ENCODE measurements at places on chromosomes 11 and 22.

GRCh38 chr11:27672836-27673464, 27.3 kb downstream of the BDNF start:
- peak; percentile 50 for DNase-seq

GRCh38 chr11:134151083-134151747, 72.6 kb downstream of the NCAPD3 start:
- DNase-seq = no peak

- DNase-seq = no peak
Observed at GRCh38 chr11:109788948-109789490, 304.2 kb upstream of the ZC3H12C start.

DNA sequence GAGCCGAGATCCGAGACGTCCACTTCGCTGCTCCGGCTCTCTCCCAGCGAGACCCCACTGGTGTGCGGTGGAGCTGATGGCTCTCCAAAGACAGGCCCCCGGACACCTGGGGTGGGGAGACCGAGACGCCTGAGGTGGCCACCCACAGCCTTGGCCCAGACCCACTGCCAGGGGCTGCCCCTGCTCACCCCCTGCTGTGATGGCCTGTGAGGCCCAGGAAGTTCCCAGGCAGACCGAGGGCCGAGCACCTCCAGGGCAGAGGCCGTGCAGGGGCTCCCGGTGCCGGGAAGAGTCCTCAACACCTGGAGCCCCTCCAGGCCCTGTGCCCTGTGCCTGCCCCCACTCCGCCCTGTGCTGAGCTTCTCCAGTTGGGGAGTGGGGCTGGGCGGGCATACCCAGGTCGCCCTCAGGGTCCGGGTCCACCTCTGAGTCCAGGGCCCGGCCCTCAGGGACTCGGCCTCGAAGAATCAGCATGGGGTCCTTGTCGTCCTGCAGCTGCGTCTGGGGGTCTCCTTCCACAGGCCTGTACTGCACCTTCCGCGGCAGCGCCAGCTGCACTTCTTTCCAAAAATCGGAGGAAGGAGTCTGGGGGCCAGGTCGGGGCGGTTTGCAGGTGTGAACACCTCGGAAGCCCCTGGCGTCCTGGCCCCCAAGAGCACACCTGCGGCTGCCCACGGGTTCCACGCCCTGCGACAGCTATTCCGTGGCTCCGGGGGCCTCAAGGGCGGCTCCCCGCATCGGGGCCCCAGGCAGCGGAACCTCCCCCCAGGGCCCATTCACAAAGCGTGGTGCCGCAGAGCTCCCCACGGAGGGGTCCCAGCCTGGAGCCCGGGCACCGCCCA, 8.6 kb downstream of the SIGIRR start:
- DNase-seq = no peak

DNA sequence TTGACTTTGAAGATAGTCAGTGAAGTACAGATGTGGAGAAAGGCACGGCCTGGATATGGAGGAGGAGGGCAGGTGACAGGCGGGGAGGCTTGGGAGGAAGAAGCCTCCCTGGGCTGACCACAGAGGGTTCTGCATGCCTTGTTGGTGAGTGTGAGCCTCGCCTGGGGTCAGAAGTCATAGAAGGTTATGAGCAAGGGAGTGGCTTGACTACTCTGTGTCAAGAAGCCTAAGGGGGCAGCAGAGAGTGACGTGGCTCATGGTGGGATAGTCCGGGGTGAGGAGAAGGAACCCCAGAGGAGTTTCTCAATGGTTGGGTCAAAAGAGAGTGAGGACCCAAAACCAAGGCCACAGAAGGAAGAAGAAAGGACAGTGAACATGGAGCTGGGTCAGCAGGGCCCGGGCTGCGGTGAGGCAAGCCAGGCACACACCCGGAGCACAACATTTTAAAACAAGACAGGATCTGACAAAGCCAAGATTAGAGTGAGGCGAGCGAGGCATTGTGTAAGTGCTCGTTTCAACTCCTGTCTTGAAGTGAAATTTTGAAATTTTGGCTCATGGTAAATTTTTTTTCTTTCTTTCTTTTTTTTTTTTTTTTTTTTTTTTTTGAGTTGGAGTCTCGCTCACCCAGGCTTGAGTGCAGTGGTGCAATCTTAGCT, 31.9 kb downstream of the PDGFB start:
- no peak for DNase-seq

- DNase-seq = no peak
Observed at GRCh38 chr22:41891407-41891806, 23.5 kb downstream of the SHISA8 start.

DNA sequence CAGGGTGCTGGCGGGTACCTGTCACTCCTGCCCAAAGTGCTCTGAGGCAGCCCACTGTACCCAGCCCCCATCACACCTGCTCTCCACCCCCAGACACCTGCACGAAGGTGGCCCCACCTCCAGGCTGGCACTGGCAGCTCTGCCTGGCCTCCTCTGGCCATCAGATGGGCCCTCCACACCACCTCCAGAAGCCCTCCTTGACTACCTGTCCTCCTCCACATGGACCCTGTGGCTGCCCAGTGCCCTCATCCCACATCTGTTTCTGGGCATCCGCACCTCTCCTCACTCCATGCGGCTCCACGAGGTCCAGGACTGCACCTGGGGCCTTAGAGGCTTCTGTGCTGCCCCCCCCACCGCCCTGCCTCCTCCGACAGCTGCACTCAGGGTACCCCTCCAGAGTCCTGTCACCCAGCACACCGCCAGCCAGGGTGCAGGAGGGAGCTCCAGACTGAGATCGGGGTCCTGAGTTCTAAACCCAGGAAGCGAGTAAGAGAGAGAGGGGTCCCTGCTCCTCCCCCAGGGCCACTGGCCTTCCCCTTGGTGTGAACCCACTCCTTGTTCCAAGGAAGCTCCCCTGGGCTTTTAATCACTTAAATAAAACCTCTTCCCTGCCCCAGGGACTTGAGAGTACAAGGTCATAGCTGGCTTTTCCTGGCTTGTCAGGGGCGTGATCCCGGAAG, 1.7 kb downstream of the CTSD start:
- DNase-seq = no peak

DNA sequence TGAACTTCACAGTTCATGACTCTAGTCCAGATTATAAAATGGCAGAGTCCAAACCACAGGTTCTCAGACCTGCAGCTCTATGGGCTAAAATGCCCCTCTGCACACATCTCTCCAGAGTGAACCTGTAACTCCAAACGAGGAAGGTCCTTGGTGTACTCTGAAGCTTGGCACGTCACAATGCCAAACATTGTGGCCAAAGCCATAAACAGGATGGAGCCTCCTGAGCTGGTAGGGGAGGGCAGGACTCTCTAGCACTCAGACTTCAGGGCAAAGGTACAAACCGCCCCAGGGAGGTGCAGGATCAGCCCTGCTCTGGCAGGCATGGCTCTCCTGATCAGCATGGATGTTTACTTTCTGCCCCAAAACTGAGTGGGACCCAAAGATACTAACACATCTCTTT, 2.3 kb downstream of the SCUBE2 start:
- no peak for DNase-seq

GRCh38 chr11:10660323-10660722, 33.2 kb downstream of the IRAG1 start:
- DNase-seq = no peak

GRCh38 chr11:109040303-109040702, 375.4 kb downstream of the DDX10 start:
- no peak for DNase-seq

- DNase-seq = no peak
Observed at GRCh38 chr11:70546191-70546940, 148.0 kb downstream of the CTTN start.

DNA sequence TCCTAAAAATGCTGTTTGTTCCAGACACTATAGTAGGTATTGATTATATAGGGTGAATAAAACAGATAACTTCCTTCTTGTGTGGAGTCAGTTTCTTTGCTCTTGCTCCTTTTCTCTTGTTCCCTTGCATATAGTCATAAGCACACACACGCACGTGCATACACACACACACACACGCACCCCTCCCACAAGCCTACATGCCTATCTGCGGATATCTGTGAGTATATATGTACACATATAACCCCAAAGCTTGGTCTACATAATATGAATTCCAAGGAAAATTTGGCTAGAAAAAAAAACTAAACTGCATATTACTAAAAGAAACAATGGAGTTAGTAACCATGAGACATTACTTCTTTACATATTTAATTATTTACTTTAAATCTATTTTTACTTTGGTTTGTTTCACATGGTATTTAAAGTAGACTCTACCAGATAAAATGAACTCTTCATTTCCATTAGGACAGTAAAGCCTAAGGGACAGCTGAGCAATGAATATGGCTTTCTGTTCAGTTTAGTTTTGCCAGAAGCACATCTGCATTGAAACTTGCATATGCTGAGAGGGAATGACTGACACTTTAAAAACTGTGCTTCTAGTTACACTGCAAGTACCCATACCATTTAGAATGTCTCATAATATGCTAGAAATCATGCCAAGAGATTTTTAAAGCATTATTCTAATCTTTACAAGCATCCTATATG, 676.4 kb downstream of the DLG2 start:
- no peak for DNase-seq

GRCh38 chr11:73478737-73479347, 102.6 kb downstream of the RELT start:
- DNase-seq = no peak

DNA sequence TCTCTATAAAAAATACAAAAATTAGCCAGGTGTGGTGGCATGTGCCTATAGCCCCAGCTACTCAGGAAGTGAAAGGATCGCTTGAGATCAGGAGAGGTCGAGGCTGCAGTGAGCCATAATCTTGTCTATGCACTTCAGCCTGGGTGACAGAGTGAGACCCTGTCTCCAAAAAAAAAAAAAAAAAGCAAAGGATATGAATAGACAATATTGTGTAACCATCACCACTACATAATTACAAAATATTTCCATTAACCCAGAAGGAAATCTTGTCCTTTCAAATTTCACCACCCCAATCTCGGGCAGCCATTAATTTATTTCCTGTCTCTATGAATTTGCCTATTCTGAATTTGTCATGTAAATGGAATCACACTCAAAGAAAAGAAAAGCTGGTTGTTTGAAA, 21.2 kb downstream of the RSF1 start:
- no peak for DNase-seq

DNA sequence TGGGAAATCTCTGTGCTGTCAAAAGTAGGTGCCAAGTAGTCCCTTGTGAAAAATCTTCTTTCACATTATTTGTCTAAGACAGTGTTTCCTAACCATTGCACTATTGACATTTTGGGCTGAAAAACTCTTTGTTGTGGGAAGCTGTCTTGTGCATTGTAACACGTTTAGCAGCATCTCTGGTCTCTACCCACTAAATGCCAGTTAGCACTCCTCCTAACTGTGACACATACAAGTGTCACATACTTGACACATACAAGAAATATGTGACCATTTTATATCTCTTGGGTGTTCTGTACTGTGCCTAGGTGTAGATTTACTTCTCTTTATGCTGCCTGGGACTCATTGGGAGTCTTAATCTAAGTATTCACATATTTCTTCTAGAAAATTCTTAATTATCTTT, 57.8 kb downstream of the NXPE1 start:
- no peak for DNase-seq

- DNase-seq = no peak
Observed at GRCh38 chr11:133947321-133947756, 9.4 kb downstream of the IGSF9B start.

DNA sequence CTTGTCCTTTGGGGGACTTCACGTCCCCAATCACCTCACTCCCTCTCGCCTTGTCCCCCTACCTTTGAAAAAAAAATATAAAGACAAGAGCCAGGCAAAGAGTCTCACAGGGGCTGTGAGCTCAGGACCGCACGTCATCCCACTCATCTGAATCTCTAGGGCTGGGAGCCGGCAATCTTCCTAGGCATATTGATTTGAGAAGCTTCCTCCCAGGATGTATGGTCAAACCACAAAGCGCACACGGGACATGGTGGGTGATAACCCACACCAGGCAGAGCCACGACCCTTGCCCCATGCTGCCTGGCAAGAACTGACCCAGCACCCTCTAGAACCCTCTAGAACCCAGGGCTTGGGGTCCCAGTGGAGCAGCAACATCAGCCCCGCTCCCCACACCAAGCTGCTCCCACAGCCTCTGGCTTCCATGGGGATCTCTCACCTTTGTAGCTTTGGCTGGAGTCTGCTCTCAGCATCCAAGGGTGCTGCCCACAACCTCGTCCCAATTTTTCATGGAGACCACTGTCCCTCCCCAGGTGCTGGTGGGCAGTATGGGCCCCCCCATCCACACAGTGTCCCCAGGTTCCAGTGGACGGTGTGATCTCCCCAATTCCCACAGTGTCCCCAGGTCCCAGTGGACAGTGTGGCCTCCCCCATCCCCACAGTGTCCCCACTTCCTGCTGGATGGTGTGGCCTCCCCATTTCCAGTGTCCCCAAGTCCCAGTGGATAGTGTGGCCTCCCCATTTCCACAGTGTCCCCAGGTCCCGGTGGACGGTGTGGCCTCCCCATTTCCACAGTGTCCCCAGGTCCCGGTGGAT, 85.2 kb upstream of the FGF3 start:
- DNase-seq = no peak

DNA sequence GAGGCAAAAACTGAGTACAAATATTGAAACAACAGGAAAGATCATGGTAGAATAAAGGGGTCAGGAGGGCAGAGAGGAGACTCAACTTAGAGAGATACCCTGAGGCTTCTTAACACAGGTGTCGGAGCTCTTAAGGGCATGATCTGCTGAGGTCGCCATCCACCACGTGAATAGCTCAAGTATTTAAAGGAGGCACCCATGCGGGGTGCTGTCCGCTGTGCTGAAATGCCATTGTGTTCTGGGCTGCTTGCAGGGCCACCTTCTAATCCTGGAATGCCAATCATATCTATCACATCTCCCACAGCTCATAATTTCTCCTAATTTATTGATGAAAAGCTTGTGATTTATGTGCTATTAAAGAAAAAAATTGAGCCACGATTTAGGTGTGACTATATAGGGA, 90.2 kb downstream of the SEZ6L start:
- DNase-seq = no peak

DNA sequence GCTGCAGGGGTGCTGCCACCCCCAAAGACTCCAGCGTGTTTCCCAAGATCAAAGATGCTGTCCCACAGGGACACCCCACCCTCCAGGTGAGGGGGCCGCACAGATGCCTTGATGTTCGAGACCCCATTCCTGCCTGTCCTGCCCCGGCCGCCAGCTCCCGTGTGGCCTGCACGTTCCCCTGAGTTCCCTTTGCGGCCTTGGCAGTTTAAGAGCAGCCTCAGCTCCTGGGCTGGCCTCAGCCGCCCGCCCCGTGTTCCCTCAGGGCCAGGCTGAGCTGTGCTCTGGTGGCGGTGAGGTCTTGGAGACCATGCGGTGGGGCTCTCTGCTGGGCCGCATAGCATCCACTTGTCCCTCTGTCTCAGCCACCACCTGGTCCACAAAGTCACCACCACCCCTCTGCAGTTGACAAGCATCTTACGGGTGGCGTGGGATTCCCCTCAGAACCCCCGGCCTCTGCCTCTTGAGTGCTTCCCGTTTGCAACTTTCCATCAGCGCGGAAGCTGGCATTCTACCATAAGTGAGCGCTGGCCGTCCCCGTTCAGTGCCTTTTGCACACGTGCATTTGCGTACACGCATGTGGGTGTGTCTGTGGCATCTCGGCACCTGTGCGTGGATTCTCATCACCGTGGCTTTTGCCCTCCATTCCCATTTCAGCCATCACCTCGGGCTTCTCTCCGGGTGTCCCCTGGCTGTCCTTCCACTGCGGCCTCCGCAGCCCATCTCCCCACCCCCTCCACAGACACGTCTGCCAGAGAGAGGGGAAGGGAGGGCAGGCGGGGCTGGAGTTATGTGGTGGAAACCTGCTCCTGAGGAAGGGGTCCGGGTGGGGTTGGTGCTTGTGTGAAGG, 35.9 kb downstream of the CTTN start:
- no peak for DNase-seq

- no peak for DNase-seq
Observed at GRCh38 chr11:126990716-126991480, 9.7 kb downstream of the KIRREL3 start.

All from NCI-H187 treated with DMSO at 0.1 percent for 48 hours (cell line).